ENCODE measurements at places on chromosomes 1 and 21. TPM values are rescaled to one million over a fixed set of nuclear protein-coding genes. Genes with fewer than 3 reads are reported as not detected.

GRCh38 chr1:113199760-113200455 lies 126.9 kb downstream of the LRIG2 start:
- DNase-seq = no peak

LEFTY1 gene
- total RNA-seq = not detected

CFHR2 gene
- total RNA-seq = not detected

AMY1B gene
- total RNA-seq = not detected

SIKE1 gene
- 38.3 TPM for total RNA-seq

- no peak for DNase-seq
Measured at GRCh38 chr1:101532377-101532776, 295.6 kb downstream of the S1PR1 start.

DNA sequence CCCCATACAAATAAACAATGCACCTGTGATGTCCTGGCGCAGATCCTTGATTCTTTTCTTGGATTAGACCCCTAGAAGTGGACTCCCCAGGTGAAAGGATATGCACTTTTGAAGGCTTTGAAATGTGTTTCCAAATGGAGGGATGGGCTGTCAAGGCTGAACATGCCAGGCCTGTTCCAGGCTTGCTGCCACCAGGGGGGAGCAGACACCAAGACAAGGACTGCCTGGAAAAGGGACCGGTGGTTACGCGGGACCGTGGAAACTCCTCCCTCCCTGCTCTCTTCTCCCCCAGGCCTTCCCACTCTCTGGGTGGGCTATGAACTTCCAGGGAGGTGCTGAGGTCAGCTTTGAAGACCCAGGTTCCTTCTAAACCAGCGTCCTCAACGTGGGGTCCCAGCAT lies 12.7 kb downstream of the C1QB start:
- DNase-seq = peak; percentile 60

GRCh38 chr1:205967554-205968335 lies 24.5 kb upstream of the SLC26A9 start:
- no peak for DNase-seq

GRCh38 chr1:97764991-97765390 lies 155.8 kb downstream of the DPYD start:
- no peak for DNase-seq

TGFB2 gene
- 13.4 TPM for total RNA-seq

DNA sequence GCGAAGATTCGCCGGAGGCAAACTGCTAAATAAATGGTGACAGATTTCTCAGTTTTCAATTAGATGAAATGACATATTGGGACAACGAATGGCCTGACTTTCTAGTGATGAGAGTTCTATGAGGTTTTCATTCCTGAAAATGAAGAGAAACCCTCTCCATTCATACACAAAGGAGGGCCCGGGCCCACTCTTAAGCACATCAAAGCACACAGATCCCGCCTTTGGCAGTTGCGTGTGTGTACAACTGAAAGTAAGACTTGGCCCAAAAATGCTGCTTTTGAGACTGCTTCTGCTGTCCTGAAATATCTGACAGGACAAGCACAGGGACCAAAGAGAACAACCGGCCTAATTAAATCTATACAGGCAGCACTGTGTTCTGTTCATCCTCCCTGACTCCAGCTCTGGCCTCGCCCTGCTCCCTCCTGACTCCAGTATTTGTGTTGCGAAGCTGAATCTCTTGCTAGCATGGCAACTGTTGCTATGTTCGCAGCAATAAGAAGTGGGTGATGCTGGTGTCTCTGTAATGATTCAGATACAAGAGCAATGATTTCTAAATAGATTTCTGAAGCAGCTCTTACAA lies 7.4 kb downstream of the LRRC53 start:
- DNase-seq = no peak

DNA sequence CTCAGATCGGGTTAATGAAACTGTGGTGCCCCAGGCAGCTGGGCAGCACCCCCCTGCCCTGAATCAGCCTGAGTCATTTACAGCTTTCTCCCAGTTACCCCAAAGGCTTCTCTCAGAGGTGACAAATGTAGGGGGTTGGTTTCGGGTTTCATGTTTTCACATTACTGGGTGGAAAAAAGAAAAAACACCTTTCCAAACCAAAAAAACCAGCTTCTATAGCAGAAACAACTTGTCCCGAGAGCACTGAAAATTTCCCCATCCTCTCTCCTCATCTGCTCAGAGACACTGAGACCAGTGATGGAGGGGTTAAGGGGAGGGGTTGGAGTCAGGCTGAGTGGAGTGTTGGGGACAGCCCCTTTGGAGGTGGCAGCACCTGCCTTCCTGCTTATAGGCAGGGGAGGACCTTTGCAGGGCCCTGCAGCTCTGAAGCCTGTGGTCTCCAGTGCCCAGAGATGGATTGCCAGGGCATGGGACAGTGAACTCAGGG lies 15.6 kb downstream of the UTP11 start:
- no peak for DNase-seq

- no peak for DNase-seq
Measured at GRCh38 chr1:230820568-230820967, 47.8 kb downstream of the C1orf198 start.

- DNase-seq = no peak
Measured at GRCh38 chr21:33940164-33940880, 24.7 kb upstream of the ATP5PO start.

LCE3E gene
- not detected for total RNA-seq

- DNase-seq = no peak
Measured at GRCh38 chr1:160076295-160076694, 5.0 kb upstream of the KCNJ9 start.

DNA sequence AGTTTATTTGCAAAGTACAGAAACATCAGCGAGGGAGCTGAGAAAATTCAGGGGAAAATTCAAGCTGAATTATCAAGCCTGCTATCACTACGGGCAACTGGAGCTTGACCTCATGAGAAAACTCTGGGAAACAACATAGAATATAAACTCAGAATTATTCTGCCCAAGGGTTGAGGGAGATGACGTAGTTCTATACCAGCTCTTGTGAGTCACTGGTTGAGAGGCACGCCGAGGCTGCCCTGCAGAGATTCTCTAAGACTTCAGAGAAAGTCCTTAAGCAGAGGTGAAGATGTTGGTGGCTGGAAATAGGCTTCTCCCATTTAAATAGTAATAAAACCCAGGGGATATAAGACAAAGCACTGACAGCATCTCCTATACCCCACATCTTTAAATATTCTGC lies 12.3 kb downstream of the SYDE2 start:
- no peak for DNase-seq

DNA sequence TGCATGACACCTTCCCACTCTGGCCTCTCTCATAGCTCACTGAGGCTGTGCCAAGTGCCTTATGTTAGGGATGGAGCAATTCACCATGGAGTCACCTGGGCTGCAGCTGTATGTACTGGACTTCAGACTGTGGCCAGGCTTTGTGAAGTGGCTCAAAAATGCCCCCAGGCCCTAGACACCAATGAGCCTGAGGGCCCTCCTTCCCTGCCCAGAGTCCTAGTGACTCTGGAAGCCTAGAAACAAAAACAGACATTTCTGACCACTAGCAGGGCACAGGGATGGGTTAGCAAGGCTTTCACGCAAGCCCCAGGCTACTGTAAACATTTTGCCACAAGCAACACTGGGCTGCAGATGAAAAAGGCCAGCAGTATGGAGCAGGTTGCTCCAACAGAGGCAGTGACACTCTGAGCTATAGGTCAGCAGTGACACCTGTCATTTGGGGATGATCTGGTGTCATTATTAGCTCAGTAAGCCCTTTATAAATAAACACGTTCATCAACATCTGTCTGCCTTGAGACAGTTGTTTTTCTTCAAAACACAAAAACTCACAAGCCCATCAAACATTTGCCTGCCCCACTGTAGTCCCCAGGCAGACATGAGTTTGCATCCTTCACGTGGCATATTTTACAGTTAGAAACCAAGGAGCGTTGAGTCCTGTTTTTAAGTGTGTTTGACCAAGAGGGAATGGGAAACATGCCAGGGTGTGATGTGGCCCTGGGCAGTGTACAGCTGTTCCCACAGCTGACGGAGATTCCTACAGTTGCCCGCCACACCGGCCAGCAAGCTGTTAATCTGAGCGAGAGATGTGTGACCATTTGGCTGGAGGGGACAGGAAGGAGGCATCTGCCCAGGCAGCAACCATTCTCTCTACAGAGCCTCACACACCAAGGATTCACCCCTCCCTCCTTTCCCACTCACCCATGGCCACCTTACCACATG lies 66.8 kb downstream of the KCNN3 start:
- no peak for DNase-seq

NPR1 gene
- 50.6 TPM for total RNA-seq

DNA sequence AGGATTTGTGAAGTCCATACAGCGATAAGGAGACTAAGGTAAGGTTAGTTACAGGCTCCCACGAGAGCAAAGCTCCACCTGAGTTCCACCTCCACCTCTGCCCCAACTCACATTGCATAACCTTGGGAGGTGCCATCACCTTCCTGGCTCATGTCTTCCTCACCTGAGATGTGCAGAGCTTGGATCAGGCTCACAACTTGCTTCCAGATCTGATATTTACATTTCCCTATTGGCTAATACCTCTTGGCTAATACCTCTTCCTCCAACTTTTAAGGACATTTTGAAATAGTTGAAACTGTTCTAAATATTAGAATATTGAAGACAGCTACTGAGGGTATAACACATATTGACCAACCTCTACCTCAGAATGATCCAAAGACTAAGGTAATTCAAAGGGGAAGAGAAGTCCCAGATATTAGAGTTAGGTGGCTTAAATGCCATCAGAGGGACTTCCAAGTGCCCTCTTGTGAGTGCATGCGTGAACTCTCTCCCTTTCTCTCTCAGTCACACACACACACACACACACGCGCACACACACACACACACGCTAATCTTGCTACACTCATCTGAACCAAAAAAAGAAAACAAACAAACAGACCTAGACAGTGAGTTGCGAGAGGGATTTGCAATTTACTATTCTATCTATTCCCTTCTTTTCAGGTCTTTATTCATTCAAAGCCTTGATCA lies 134.3 kb downstream of the PLPP3 start:
- no peak for DNase-seq

All from dermis microvascular lymphatic vessel endothelial cell (primary cell).